ENCODE measurements at places on chromosomes 11 and 22. TPM values are rescaled to one million over a fixed set of nuclear protein-coding genes. Genes with fewer than 3 reads are reported as not detected.

Gene GSTT2B
- total RNA-seq, result 25.9 TPM

GRCh38 chr11:78798663-78799062 lies 224.0 kb upstream of the NARS2 start:
- no peak overlapping the region for H3K27ac ChIP-seq
- peak; percentile 78 for DNase-seq
- peaks cover 31% of the 10 kb centered on the region for H3K4me1 ChIP-seq
- no peak overlapping the region for H3K4me3 ChIP-seq
- H3K36me3 ChIP-seq, result no peaks in the 10 kb centered on the region
- no peaks in the 10 kb centered on the region for H3K27me3 ChIP-seq

- H3K36me3 ChIP-seq, result no peaks in the 10 kb centered on the region
- no peaks in the 10 kb centered on the region for H3K27me3 ChIP-seq
- peaks cover 6% of the 10 kb centered on the region for H3K4me1 ChIP-seq
- DNase-seq, result no peak
- H3K27ac ChIP-seq, result no peak overlapping the region
Measured at GRCh38 chr11:6249770-6250555, 9.7 kb upstream of the CCKBR start.

DNA sequence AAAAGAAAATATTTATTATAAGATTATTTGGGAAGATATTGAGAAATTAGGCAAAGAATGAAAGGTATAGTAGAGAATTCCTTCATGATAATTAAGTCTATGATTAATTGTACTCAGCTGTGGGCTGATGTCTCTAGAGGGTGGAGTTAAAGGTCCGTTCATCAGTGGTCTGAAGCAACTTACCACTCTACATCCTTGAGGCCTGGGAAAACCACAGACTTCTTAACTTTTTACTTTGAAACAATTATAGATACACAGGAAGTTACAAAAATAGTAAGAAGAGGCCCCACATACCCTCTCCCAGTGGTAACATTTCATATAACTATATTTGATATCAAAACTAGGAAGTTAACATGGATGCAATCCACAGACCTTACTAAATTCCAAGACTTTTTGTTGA lies 167.0 kb upstream of the NECTIN1 start:
- H3K4me1 ChIP-seq, result peaks cover 55% of the 10 kb centered on the region
- H3K4me3 ChIP-seq, result no peak overlapping the region
- no peaks in the 10 kb centered on the region for H3K36me3 ChIP-seq

DNA sequence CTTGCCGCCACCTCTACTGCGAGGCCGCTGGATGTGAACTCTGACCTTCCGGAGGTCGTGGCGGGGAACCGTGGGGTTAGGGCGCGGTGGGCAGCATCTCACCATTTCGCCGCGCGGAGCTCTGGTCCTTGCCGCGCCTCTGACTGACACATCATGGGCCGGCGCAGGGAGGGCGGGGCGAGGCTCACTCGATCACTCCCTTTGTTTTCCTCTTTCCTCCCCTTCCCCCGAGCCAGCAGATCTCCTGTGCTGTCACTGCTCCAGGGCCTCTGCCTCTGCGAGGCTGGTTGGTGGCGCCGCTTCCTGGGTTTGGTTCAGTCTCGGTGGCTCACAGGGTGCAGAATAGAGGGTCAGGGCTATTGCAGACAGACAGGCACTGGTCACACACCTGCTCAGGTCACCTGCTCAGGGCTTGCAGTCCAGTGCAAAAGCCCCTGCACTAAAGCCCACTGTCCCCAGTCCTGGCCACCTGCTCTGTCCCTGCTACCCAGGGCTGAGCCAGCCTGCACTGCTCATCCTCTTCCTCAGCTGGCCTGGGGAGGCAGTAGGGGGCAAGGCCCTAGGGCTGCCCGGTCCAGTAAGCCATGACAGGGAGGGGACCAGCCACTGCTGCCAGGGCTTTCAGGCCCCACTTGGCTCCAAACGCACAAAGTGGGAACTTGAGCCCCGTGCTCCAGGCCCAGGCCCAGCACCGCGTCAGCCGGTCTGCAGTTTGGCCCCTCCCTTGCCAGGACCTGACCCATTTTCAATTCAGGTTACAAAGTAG lies 36.2 kb downstream of the PISD start:
- H3K27ac ChIP-seq, result no peak overlapping the region
- H3K4me3 ChIP-seq, result no peak overlapping the region
- H3K36me3 ChIP-seq, result peaks cover 2% of the 10 kb centered on the region
- no peaks in the 10 kb centered on the region for H3K27me3 ChIP-seq
- peaks cover 8% of the 10 kb centered on the region for H3K4me1 ChIP-seq
- DNase-seq, result peak; percentile 45

DNA sequence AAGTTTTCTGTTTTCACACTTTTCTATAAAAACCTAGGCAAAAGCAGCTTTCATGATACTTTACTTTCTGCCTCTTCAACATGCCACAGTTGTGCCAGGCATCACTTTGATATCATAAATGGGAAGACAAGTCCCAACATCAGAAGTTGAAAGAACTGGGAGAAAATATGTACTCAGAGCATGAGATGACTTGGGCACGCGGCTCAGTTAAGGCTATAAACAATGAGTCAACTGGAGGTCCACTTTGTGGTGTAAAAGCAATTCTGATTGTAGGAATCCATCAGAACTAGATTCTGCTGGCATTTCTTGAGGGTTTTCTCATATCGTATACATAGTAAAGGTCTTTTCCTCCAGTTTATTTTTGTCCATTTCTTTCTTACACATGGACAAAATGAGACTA lies 109.7 kb upstream of the USP47 start:
- H3K27me3 ChIP-seq, result no peaks in the 10 kb centered on the region
- no peak overlapping the region for H3K4me3 ChIP-seq
- DNase-seq, result no peak
- no peak overlapping the region for H3K27ac ChIP-seq
- H3K4me1 ChIP-seq, result no peaks in the 10 kb centered on the region

DNA sequence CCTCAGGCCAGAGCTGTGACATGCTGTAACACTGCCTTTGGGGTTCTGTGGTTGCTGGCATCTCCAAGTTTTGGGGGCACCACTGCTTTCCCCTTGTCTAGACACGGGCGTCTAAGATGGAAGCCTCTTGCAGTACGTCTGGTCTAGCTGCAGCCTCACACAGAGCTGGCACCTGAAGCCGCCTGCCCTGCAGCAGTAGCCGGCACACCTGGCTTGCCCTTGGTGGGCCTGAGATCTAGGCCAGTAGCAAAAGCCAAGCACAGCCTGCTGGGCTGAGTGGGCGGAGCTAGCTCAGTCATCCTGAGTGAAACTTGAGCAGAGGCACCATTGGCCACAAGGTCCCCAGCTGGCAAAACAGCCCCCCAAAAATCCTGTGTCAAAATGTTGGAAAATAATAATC lies 154.2 kb downstream of the DLG2 start:
- no peaks in the 10 kb centered on the region for H3K27me3 ChIP-seq
- no peak overlapping the region for H3K27ac ChIP-seq
- no peaks in the 10 kb centered on the region for H3K36me3 ChIP-seq
- DNase-seq, result no peak
- no peaks in the 10 kb centered on the region for H3K4me1 ChIP-seq

DNA sequence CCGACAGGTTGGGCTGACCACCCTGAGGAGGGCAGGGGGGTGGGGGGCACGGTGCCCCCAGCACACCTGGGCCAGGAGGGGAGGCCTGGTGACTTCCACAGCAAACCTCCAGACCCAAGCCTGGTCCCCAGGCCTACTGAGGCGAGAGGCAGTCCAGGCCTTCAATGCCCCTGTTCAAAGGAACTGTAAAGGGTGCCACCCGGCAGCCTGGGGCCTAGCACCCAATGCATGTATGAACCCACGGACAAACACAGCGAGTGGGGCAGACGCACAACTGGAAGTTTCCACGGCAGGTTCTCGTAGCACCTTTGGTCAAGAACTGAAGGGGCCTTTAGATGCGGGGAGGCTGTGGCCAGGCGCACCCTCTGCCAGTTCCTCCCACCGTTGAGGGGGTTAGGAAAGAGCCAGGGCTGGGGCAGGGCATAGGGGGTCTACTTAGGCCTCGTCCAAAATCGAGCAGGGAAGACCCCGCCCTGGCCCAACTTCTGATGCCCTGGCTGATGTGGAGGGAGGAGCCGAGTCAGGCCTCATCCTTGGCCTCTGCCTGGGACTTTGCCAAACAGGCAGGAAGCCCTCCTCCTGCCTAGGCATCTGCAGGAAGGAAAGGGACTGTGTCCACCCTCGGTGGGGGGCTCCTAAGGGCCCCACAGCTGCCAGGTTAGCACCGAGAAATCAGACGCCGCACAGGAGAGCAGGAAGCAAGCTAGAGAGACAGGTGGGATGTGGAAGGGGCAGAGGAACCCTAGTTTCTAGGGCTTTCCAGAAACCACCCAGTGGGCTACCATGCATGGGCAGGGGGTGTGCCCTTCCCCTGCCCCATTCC lies 6.6 kb downstream of the CBX6 start:
- no peaks in the 10 kb centered on the region for H3K27me3 ChIP-seq
- no peak for DNase-seq
- H3K27ac ChIP-seq, result peak overlapping the region; percentile 75
- peaks cover 5% of the 10 kb centered on the region for H3K36me3 ChIP-seq

DNA sequence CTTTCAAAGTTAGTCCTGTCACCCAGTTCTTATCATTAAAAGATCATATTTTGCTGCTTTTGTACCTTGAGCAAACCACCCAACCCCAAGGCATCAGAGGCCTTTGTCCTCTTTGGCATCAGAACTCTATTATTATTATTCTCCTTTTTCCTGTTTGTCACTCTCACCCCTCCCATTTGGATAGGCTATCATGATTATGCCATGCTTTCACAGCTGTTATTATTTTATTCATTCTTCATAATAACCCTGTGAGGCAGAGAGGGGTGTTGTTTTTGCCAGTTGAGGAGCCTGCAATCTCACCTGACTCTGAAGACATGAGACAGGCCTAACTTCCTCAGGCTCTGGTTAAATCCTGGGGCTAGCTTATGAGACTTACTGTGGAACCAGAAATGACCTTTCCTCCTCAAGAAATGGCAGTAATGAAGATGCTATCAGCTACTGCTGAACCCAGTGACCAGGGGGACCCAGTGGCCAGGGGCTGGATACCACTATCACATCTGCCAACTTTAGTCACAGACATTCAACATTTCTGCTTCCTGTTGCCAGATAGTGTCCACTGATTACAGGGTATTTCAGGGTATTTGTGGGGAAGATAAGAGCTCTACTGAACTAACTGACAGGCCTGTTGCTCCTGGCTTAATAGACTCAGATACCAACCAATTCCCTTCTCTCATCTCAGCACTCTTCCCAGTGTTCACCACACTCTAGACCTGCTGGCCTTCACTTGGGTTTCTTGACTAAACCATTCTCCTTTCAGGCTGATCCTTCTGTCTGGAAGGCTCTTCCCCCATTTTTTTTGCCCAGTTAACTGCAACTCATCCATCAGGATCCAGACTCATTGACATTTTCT lies 11.8 kb upstream of the SWAP70 start:
- no peaks in the 10 kb centered on the region for H3K27me3 ChIP-seq
- no peak for DNase-seq
- H3K4me1 ChIP-seq, result no peaks in the 10 kb centered on the region
- H3K4me3 ChIP-seq, result no peak overlapping the region
- H3K27ac ChIP-seq, result peak overlapping the region; percentile 11
- H3K36me3 ChIP-seq, result no peaks in the 10 kb centered on the region

GRCh38 chr11:77446911-77447629 lies 26.8 kb downstream of the PAK1 start:
- no peaks in the 10 kb centered on the region for H3K4me1 ChIP-seq
- H3K27me3 ChIP-seq, result no peaks in the 10 kb centered on the region
- H3K36me3 ChIP-seq, result no peaks in the 10 kb centered on the region
- no peak for DNase-seq
- no peak overlapping the region for H3K4me3 ChIP-seq
- H3K27ac ChIP-seq, result no peak overlapping the region

DNA sequence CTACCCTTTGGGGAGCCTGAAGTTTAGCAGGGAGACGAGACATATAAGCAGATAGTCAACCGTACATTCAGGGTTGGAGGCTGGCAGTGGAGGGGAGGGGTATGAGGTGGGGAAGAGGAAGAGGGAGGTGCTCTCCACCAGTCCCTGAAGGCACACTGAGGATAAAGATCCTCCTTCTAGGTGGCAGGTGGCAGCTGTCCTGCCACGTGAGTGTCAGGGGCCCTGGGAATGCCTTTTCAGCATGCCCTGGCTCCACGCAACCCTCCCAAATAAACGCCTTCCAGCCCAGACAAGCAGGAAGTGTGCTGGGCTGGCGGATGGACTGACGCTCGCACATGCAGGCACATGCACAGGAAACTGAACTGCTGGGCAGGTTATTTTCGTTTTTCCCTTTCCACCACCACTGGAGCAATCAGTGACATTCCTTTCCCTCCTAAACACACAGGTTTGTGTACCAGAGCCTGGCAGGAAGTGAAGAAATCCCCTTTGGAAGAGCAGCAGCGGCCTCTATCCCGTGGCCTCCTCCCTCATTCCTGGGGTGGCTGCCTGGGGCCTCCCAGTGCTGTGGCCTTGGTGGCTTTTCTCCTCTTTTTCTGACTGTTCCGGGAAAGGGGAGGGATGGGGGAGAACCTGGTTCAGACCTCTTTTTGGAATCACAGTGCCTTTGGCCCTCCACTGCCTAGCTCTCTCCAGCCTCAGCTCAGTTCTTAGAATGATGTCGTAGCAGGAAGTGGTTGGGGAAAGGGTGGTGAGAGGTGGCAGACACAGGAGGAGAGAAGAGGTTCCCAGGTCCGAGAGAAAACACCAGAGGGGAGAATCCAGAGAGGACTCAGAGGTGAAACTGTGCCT lies 157.0 kb upstream of the TIMP3 start:
- peaks cover 3% of the 10 kb centered on the region for H3K27me3 ChIP-seq
- peaks cover 4% of the 10 kb centered on the region for H3K4me1 ChIP-seq
- no peak overlapping the region for H3K4me3 ChIP-seq
- no peaks in the 10 kb centered on the region for H3K36me3 ChIP-seq

DNA sequence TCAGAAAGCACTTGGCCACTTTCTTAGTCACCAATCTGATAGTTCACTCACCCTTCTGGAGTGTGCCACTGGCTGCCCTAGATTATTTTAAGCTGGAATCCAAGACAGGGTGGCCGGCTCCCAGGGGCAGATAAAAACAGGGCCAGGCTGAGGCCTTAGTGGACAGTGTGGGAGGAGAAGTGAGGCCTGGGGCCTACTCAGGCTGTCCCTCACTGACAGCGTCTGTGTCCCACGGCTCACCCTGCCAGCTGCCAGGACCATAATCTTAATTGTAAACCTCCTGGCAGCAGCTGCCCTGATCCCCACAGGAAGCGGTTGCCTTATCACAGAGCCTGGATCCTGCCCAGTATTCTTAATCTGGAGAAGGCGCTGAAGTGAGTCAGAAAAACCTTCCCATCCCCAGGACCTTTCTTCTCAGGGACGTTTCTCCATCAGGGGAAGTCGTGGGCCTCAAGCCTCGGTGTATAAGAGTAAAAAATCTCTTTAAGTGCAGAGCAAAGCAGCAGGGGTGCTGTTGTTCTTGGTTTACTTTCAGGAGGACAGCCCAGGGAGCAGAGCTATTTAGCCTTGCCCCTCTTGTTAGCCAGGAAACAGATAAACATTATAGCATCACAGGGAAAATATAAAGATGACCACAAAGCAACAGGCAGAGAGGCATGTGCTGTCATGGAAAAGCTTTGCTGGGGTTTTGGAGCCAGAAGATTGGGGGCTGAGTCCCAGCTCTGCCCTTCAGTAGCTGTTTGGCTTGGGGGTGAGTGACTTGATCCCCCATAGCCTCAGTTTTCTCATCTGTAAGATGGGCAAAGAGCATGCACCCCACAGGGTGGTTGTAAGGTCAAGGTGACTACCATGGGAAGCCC lies 39.6 kb downstream of the TSPAN18 start:
- no peak overlapping the region for H3K4me3 ChIP-seq
- H3K27ac ChIP-seq, result peak overlapping the region; percentile 94
- peak; percentile 43 for DNase-seq
- H3K4me1 ChIP-seq, result peaks cover 54% of the 10 kb centered on the region
- H3K27me3 ChIP-seq, result no peaks in the 10 kb centered on the region
- no peaks in the 10 kb centered on the region for H3K36me3 ChIP-seq

Data from cardiac muscle cell (in vitro differentiated cells and primary cell).